ENCODE measurements at places on chromosomes 2 and 18.

DNA sequence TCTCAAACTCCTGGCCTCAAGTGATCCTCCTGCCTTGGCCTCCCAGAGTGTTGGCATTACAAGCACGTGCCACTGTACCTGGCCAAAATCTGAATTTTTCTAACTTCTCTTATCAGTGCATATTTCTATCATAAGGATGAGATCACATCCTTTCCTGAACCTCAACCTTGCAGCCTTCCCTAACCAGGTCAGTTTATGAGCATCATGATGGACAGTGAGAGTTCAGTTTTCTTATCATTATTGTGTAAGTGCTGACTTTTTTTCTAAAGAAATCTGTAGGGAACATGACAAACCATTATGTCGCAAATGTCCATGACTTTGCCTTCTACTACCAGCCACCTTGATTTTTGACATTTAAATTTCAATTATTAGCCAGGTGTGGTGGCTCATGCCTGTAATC is 31.5 kb downstream of the MRPL33 start:
- no peak for DNase-seq

- no peak for DNase-seq
Measured at GRCh38 chr2:238603596-238603995, 176.9 kb downstream of the ASB1 start.

DNA sequence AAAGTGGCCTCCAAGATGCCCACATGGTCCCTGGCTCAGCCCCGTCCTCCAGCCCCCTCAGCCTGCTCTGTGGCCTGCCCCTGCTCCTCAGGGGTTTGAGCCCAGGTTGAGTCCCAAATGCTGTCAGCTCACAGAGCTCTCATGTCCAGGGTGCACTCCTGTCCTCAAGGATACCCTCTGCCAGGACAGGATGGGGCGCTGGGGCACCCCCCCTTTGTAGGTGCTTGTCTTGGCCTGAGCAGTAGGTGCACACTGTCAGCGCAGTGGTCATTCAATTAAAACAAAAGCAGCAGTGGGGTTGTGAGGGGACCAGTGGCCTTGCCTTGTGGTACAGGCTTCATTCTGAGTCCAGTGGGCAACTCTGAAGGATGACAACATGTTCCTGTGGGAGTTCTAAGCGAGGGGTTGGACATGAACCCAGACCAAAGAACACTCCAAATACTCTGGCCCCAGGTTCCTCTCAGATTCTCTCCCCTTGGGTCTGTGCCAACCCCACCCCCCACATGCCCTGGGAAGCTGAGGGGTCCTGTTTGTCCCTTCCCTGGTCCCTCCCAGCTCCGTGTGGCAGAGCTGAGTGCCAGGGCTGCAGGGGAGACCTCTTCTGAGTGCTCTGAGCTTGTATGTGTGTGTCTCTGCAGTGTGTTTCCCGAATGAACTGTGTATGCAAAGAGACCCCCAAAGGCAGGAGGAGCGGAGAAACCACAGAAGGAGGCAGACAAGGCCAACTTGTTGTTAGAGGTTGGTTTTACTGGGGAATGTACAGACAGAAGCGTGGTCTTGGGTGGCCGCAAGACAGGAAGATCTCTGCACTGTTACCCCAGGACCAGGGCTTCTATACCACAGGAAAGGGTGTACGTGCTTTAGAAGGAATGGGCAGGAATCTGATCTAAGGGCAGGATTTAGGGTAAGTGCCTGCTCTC is 155.6 kb upstream of the HS6ST1 start:
- no peak for DNase-seq

DNA sequence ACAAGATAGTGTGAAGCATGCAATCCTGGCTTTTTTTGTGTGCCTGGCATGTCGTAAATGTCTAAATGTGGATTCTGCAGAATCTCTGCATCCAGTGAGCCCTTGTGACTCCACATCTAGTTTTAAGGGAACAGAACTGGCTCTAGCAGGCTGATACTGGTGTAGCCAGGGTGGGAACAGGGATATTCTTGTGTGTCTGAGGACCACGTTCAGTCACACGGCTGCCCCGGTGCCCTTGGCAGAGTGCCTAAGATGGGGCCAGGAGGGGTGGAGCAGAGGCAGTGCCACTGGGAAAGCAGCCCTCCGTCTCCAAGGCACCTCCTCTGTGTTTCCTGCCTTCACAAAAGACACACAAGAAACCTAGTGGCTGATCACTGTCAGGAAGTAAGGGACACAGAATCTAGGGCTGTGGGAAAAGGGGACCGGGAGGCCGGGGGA is 91.5 kb upstream of the PARD3B start:
- DNase-seq: no peak

Data from NCI-H510A (cell line).